ENCODE measurements at places on chromosomes 1 and 21.

DNA sequence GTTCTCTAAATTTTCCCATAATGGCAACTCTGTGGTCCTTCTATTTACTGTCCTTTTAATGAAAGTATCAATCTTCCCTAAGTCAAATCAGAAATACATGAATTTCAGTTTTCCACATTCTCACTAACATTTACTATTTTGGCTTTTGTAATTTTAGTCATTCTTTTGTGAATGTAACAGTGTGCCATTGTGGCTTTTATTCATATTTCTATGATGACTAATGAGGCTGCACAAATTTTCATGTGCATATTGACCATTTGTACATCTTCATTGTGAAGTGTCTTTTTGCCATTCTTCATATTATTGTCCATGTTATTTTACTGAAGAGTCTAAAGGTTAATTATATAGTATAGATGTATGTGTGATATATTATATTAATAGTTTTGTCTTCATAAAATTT lies 431.0 kb upstream of the BRINP3 start:
- no peak for DNase-seq

- DNase-seq = no peak
These were observed 23.6 kb downstream of the POU2F1 start for GRCh38 chr1:167244244-167244643.

- DNase-seq = peak; percentile 46
These were observed 712 bp upstream of the LAMB3 start for GRCh38 chr1:209652873-209653401.

- DNase-seq = no peak
These were observed 14.8 kb downstream of the URB1 start for GRCh38 chr21:32377991-32378390.

- DNase-seq = no peak
These were observed 29.5 kb downstream of the SYT2 start for GRCh38 chr1:202680586-202681352.

DNA sequence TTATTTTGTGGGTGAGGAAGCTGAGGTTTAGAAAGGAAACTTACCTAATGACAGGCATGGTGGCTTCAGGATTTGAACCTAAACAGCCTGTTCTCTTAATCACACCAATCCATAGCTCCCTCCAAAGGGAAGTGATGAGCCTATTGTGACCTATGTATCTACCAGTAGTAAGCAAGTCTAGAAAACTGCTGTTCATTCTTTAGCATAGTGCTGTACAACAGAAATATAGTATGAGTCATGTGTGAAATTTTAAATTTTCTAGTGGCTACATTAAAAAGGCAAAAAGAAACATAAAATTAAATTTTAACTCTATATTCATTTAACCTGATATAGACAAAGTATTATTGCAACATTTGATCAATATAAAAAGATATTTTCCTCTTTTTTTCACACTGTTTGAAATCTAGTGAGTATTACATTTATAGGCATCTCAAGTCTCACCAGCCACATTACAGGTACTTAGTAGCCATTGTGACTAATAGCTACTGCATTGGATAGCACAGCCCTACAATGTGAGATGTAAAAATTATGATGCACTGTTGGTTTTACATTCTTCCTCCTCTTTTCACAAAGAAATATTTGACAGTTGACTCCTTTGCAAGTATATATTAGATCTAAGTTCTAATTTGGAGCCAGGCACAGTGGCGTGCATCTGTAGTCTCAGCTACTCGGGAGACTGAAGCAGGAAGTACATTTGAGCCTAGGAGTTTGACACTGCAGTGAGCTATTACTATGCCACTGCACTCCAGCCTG lies 16.6 kb downstream of the IPO9 start:
- DNase-seq = no peak

- no peak for DNase-seq
These were observed 465.3 kb downstream of the RWDD3 start for GRCh38 chr1:95699149-95699953.

DNA sequence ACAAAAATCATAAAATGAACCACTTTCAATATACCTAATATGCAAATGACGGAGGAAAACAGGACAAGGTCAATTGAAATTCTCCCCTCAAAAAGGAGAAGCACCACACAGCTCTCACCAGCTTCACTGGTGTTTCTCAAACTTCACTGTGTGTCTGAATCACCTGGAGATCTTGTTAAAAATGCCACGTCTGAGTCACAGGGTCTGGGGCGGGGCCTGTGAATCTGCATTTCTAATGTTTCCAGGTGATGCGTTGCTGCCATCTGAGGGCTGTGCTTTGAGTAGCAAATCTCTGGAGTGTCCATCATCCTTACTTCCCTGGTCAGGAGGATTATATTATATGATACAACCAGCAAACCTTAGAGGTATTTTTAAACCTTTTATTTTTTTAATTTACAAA lies 9.0 kb downstream of the CLDN19 start:
- DNase-seq = peak; percentile 29

DNA sequence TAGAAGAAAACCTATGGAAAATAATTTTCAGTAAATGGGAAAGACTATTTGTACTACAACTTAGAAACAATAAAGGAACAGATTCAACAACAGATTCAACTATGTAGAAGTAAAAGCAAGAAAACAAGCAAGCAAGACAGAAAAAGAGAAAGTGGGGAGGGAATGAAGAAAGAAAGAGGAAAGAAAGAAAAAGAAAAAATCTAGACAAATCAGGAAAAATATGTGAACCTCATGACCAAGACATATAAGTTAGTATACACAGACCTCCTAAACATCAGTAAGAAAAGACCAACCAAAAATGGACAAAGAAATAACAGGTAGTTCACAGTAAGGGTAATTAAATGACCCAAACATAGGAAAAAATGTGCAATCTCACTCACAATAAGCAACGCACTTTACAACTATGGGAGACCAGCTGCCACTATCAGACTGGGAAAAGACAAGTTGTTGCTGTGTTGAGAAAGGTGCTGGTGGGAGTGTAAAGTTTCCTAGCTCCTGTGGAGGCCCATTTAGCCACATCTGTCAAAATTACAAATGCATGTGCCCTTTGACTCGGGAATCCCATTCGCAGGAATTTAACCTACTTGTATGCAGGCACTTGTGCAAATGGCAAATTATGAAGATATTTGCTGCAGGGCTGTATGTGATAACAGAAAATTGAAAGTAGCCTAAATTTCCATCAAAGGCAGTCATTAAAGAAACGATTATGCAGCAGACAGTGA lies 13.9 kb upstream of the MAP3K21 start:
- no peak for DNase-seq

DNA sequence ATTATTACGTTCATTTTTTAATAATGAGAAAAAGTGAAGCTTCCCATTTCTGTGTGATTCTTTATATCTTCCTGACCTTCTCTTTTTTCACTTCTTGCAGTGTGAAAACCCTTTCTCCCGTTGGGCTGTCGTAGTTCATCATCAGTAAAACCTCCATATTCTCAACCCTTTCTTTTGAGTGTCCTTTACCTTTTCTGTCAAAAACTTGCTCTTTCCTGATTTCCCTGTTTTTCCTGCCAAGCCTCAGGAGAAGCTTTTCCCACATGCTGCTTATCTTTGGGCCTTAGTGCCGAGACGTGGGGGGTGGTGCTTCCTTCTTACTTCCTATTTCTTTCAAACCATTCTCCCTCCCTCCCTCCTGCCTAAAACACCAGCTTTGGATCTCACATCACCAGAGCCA lies 46.1 kb downstream of the UCK2 start:
- DNase-seq = no peak

GRCh38 chr1:29333008-29333407 lies 96.7 kb downstream of the PTPRU start:
- no peak for DNase-seq

GRCh38 chr21:43771199-43771675 lies 4.9 kb downstream of the CSTB start:
- no peak for DNase-seq

- no peak for DNase-seq
These were observed 27.0 kb upstream of the DYRK1A start for GRCh38 chr21:37339552-37339939.

DNA sequence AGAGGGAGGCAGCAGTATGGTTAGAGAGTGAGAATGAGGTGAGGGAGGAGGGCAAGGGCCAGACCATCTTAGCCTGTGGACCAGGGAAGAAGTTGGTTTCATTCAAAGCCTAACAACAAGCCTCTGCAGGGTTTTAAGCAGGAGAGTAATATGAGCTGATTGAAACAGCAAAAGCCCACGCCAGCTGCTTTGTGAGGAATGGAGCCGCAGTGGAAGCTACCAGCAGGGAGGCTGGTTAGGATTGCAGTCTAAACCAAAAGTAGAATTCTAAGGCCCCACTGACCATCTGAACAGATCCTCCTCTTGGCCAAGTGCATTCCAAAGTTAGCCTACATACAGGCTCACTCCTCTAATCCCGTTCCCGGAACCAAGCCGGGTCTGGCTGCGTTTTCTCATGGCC lies 44.8 kb downstream of the OLFML3 start:
- no peak for DNase-seq

- DNase-seq = no peak
These were observed 108.3 kb downstream of the POU2F1 start for GRCh38 chr1:167328816-167329483.

DNA sequence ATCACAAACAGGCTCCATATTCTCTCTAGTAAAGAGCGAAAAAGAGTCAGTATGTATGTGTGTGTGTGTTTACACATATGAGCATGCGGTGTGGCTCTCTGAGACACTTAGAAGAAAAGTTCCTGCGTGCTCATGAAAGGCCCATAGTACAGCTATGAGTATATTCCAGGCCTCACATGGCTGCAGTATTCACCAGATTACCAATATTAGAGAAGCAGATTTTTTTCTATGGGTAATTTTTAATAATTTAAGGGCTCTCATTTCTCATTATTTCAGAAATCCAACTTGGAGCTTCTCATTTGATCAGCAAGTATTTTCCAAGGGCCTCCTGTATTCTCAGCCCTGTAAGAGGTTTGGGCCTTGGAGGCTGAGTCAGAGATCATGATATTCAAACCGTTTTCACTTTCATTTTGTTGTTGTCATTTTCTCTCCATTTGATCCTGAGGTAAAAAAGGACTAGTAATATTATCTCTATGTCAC lies 232.9 kb upstream of the SGIP1 start:
- DNase-seq = peak; percentile 30

GRCh38 chr1:94067196-94067595 lies 53.8 kb downstream of the ABCA4 start:
- DNase-seq = no peak

- DNase-seq = no peak
These were observed 21.6 kb downstream of the VPS13D start for GRCh38 chr1:12251442-12251841.

DNA sequence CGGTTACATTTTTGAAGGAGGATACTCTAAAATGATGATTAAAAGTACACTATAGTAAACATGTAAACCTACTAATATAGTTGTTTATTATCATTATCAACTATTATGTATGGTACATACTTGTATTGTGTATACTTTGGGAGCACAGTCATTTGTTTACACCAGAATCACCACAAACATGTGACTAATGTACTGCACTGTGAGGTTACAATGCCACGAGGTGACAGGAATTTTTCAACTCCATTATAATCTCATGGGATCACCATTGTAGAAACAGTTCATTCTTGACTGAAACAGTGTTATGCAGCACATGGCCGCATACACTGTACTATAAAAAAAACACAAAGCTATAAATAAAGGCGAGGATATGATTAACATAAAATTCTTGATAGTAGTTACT lies 44.3 kb downstream of the GPATCH2 start:
- no peak for DNase-seq

GRCh38 chr1:31467005-31467674 lies 54.1 kb downstream of the SERINC2 start:
- no peak for DNase-seq

DNA sequence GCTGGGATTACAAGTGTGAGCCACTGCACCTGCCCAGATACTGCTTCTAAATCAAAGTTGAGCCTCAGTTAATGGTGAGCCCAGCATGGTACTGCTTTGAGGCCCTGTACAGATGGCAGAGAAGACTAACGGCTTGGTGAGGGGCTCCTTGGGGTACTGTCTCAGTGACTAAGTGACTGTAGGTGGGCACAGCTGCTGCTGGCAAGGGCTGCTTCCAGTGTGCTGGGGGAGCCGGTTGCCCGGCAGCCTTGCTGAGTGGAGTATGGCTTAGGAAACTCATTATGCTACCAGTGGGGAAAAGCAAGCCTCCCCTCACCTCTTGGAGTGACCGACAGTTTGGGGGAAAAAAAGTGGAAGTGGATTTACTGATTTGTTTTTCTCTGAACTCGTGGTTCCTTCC lies 23.6 kb upstream of the ARHGEF10L start:
- no peak for DNase-seq

DNA sequence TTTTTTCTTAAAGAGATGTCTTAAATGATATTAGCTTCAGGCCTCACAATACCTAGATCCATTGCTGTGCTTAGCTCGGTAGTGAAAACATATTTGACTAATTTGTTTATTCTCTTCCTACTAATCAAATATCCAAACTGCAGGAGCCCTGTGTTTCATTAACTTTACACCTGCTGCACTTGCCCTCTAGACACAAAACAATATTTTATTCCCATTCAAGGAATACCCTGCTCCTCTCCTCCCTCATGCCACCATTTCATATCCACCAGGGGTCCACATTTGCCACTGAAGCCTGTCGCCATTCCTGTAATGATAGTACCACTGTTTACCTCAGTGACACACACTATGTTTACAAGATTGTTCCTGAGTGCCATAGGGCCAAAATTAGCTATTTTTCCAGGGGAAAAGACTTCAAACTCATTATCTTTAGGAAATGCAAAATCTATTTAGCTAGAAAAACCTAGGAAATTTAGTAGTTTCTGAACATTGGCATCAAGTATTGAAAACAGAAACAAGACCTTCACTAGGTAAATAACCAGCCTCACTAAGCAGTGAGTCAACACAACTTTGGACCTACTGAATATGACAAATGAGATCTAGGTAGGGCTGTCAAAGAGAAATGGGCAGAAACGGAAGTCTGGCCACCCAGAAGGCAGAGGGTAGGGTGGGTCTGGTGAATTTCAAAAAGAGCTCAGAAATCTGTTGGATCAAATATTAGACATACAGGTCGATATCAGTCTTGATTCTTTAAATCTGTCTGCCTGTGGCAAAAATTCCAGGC lies 134.6 kb upstream of the KCNK1 start:
- no peak for DNase-seq

- DNase-seq = no peak
These were observed 25.2 kb upstream of the TAL1 start for GRCh38 chr1:47257224-47257623.

All from stimulated activated CD4-positive, alpha-beta T cell treated with anti-CD3 and anti-CD28 coated beads, Interleukin-12 subunit alpha, Interleukin-12 subunit beta, amount 100 ng/mL, for 48 hours (primary cell).